SW 1271 (cell line): ENCODE measurements at places on chromosomes 12 and 14.

- no peak for DNase-seq
Measured at GRCh38 chr14:31489691-31490090, 1.9 kb upstream of the GPR33 start.

DNA sequence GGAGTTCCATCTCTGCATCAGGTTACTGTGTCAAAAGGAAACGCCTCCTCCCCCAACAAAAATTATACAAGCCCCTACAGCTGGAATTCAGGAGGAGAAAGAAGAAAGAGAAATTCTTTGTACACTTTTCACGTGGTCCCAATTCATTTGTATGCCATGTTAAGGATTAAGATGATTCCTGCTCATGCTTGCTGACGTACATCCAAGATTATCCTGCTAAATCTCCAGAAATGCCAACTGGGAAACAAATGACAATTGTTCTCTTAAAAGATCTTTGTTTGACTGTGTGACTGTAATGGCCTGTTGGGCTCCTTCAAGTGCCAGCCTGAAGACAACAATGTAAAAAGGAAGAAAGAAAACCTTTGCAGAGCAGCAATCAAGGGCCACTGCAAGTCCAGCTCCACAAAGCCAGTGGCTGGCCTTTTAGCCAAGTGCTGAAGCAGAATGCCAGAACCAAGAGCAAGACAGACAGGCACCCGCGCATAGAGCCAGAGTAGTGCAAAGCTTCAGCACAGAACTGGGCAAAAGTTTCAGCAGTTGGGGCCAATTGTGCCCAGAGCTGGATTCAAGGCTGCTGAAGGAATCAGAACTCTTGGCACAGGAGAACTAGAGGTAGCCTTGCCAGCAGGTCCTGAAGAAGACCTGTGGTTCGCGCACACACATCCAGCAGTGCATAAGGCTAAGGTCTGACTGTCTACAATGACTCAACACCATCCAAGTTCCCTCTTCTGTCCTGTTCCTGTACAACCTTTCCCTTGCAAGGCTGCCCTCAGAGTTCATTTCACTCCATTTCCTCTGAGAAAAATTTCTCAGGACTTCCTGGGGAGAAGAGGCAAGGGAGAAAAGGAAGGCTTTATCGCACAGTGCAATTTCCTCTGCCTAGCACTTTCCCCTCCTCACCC is 209.7 kb upstream of the BMP4 start:
- no peak for DNase-seq

DNA sequence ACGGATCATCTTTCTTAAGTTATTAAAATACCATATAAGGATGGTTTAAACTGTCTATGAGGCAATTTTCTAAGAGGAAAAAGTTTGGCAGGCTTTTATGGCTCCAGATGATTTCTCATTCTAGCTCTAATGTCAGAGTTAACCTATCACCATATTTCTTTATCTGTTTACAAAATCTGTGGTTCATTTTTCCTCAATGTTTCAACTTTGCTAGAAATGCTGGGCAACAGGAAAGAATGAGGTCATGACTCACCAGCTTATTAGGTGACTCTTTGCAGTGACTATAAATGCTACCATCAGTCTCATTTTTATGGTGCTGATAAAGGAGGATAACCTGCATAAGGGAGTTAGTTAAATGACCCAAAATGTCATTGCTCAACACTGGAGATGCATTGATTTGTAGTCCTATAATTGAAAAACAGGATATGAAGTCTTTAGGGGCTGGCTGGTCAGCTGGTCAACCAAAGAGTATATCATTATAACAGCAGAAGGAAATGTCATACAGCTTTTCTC is 45.3 kb upstream of the RAP1B start:
- peak; percentile 42 for DNase-seq

DNA sequence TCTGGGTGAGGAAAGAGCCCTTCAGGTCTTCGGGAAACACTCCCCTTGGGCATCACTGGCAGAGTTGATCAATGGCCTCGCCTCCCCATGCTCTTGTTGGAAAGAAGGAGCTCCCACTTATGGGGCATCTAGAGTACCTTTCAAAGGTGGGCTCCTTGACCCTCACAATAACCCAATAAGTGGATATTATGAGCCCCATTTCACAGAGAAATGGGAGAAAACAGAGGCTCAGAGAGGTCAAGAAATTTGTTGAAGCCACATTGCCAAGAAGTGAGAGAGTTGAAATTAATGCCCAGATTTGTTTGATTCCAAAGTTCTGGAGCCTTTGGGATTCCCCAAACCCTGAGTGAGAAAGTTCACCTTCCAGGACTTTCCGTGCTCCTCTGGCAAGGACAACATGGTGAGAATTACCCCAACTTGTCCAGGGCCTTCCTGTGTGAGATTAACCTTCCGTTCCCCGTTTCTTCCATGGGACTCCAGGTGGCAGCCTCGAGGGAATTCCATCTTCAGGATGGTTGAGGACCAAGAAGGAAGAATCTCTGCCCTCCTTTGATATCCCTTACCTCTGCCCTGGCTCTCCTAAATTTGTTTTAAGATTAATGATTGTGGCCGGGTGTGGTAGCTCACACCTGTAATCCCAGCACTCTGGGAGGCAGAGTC is 7.5 kb upstream of the CHD4 start:
- no peak for DNase-seq

- DNase-seq = peak; percentile 23
Measured at GRCh38 chr14:29339494-29340172, 573.0 kb downstream of the FOXG1 start.

DNA sequence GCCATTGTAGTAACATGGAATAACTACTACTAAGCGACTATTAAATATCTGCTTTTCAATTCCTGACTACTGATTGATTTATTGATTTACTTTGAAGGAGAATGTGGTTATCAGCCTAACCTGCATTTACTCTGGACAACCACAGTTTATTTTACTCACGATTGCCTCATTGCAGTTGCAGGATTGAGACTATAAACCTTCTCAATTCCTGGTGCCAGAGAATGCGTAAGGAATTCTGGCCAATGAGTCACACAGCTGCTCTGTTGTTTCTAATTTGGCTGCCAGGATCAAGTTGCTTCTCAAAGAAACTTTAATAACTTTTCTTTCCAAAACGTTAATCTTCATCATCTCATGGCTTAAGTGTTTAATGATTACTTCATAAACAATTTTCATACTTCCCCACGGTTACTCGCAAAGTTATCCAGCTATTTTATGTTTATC is 13.1 kb upstream of the TMTC1 start:
- no peak for DNase-seq

DNA sequence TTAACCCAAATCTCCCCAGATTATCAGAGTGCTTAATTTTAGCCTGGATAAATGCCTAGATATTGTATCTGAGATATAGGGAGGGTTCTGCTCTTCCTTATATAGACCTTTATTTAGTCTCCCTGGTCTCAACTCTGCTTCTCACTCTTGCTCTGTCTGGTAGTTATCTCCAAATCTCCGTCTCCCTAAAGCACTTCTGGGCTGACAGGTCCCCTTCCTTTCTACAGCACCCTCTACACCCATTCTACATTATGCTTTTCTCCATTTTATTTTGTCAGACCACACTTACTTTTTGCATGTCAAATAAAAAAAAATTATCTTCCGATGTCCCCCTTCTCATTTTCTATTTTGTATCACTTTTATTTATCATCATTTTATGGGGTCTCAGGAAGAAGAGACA is 2.0 kb upstream of the ERC1 start:
- no peak for DNase-seq

- no peak for DNase-seq
Measured at GRCh38 chr14:105026802-105027563, 6.1 kb upstream of the CDCA4 start.

GRCh38 chr12:59649203-59649602 is 53.4 kb downstream of the SLC16A7 start:
- DNase-seq = no peak

DNA sequence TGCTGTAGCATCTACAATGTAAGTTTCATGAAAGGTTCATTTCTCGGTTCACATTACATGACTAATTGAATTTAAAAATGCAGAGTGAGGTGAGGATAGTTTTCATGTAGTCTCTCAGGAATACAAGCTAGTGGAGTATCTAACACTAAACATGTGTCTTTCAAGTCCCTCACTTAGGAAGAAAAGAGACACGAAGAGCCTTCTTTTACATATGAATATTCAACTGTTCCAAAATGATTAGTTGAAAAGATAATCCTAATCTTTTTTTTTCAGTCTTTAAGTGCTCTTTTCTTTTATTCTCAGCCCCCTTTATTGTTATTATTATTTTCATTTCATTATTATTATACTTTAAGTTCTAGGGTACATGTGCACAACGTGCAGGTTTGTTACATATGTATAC is 10.8 kb downstream of the PRR4 start:
- no peak for DNase-seq

DNA sequence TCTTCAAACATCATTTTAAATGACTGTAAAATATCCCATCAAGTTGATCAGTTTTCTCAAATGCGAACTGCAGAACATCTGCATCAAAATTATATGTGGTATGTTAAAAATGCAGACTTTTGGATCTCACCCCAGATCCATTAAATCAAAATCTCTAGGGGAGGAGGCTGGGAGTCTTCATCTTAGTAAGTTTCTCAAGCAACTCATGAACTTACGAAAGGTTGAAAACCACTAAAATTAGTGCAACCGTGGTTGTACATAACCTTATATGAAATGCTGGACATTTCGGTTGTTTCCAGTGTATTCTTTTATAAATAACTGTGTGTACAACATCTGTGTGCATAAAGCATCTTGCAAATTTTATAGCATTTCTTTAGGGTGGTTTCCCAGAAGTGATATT is 39.2 kb downstream of the ZFP36L1 start:
- no peak for DNase-seq

GRCh38 chr14:104370256-104370870 is 209.2 kb upstream of the C14orf180 start:
- DNase-seq = peak; percentile 14

GRCh38 chr14:88289234-88289633 is 33.8 kb downstream of the KCNK10 start:
- DNase-seq = no peak

DNA sequence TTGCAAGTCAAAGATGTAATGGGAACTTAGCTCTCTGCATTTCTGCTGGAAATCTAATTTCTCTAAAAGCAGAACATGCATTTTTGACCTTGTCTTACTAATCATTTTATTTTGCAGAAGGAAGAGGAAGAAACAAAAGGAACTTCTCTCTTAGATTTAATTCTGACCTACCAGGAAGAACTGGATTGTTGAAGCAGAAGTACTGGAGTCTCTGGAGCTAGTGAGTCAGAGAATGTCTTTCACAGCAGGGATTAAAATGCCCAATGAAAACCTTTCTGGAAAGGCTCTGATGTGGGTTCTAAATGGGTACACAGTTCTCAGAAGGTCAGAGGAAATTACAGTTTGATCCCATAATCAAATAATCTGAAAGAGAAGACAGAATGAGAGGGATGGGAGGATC is 70.8 kb upstream of the GNG2 start:
- no peak for DNase-seq
